ENCODE measurements at places on chromosomes 2 and 18.
A peak's percentile ranks its signal among the peaks of the same experiment; 100 is the strongest.

DNA sequence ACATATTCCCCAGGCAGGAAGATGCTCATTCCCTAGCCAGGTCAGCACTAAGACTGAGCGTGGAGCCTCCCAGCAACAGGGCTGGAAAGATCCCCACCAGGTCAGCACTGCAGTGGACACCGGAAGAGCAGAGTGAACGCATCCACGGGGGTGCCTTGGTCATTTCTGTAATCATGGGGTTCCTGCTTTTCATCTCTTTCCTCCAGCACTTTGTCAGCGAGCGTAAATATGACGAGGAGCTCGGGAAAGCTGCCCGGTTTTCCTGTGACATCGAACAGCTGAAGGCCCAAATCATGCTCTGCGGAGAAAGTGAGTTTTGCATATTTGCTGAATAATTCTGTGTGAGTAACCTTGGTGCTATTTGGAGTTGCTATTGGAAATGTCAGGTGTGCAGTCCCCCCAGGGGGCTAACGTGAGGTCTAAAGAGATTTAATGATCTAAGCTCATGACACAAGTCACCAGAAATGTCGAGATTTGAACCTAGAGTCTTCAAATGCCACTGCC is 40.1 kb downstream of the KCTD18 start:
- no peak for DNase-seq

- DNase-seq, result no peak
Measured at GRCh38 chr2:219736209-219736608, 108.8 kb downstream of the SLC4A3 start.

DNA sequence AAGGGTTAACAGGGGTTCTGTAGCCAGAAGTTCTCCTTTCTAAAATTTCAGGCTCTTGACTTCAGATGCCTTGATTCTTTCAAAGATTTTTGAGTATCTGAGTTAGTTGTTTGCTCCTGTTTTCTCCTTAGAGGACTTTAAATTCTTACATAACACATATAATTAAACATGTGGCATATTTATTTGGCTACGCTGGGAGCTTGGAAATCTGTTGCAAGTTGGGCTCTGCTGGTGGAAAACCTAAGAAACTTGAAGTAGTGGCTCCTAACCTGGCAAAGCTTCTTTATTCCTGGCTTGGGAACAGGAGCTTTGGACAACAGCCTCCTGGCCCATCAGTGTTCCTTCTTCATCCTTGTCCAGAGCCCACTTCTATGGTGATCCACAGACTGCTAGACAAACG is 72.6 kb downstream of the VIT start:
- no peak for DNase-seq

- peak; percentile 59 for DNase-seq
Measured at GRCh38 chr2:241863536-241863954, 4.9 kb upstream of the PDCD1 start.

All from activated T-helper 9 cell treated with anti-CD3 and anti-CD28 coated beads, Interleukin-2, amount 50 U/mL, for 16 hours (primary cell).